ENCODE measurements at places on chromosomes 16 and 17.

GRCh38 chr17:62676952-62677596 is 49.6 kb downstream of the MRC2 start:
- DNase-seq, result no peak

DNA sequence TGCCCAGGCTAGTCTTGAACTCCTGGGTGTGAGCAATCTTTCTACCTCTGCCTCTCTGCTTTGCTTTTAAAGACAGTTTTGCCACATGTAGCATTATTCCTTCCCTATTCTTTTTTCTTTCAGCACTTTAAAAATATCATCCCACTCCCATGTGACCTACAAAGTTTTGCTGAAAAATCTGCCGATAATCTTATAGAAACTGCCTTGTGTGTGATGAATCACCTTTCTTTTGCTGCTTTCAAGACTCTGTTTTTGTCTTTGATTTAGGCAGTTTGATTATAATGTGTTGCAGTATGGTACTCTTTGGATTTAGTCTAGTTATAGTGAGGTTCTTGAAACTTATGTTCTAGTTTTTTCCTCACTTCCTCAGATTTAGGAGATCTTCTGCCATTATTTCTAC is 142.0 kb upstream of the KIF2B start:
- no peak for DNase-seq

DNA sequence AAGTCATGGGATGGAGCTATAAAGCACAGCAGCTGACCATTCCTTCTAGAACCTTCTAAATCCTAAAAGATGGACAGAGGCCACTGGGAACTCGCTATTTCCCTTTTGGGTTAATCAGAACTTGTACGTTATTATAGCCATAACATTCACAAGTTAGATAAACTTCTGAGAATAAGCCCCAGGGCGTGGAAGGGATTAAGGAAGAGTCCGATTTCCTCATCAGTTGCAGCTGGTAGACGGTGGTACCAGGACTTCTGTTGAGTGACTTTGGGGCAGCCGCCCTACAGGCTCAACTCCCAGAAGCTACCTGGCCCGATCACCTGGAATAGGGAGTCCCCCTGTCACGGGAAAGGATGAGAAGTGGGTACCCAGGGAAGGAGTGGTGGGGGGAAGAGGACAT is 370.1 kb upstream of the ZFHX3 start:
- no peak for DNase-seq

- DNase-seq, result no peak
These were observed 32.1 kb upstream of the NLK start for GRCh38 chr17:28010406-28010805.

GRCh38 chr17:64146418-64147109 is 16.6 kb upstream of the ERN1 start:
- peak; percentile 27 for DNase-seq

GRCh38 chr17:39238311-39238972 is 12.7 kb upstream of the STAC2 start:
- peak; percentile 26 for DNase-seq

DNA sequence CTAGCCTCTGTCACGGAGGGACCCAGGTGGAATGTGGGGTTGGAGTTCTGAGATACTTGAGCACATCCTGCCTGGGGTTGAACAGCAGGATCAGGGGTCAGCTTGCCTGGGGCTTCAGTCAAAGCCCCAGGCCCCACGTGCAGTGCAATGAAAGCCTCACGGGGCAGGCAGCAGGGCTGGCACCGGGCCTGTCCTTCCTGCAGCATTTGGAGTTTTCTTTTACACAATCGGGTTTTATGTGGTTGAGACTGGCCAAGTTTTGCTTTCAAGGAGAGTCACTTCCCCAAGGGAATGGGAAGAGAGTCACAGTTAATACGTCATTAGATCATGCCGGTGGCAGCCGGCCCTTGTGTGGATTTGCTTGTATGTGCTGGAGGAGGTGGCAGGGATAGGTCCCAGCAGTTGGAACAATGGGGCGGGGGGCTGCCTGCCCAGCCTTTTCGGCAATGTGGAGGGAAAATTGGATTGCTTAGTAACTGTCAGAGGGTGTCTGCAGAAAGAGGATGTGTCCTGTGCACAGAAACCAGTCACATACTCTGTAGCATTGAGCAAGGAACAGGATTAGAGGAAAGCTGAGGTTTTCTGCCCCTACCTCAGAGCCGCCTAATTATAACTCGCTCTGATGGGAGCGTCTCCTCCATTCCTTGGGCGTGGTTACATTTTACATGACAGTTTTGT is 4.5 kb downstream of the RMI2 start:
- no peak for DNase-seq

DNA sequence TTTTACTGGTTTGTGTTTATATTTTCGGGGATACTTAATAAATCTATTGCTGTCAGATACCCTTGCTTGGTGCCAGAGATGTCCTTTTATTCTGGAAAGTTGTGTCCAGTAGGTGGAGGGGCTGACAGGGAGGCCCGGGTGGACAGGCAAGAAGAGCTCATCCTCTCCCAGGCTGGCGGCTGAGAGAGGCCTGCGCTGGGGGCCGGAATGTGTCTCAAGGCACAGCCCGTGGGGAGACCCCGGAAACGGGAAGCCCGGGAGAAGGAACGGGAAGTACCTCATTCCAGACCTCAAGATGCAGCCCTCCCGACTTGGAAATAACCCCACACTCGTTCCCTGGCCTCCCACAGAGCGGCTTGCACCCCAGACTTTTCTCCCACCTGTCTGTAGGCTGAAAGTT is 12.5 kb upstream of the DEF8 start:
- no peak for DNase-seq

- DNase-seq, result no peak
These were observed 18.1 kb downstream of the NTAN1 start for GRCh38 chr16:15037745-15038144.

- no peak for DNase-seq
These were observed at the start of gene ERBB2 for GRCh38 chr17:39699818-39700147. Gene ERBB2, plus strand, starts transcription at chr17:39700064. Its CDS starts 175 bp downstream, at chr17:39700239.
